ENCODE measurements at places on chromosomes 12 and 14. TPM values are rescaled to one million over a fixed set of nuclear protein-coding genes. Genes with fewer than 3 reads are reported as not detected.

HOXC4 gene
- 1.6 TPM for total RNA-seq

HHIPL1 gene
- total RNA-seq, result 3.9 TPM

DNA sequence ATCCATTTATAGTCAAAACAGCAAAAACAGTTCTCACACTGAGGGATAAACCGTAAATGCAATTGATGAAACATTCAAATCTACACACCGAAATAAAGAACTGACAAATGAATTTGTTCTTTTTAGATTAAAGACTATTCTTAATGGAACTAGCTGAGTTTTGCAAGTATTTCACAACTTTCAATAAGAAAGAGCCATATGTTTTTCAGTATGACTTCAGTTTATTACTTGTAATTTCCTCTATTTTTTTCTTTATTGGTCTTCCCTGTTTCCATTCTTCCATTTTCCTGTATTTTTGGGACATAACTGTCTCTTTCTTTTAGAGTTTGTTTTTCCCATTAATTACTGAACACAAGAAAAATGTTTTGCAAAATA lies 4.3 kb downstream of the BCAT1 start:
- DNase-seq, result no peak

DNA sequence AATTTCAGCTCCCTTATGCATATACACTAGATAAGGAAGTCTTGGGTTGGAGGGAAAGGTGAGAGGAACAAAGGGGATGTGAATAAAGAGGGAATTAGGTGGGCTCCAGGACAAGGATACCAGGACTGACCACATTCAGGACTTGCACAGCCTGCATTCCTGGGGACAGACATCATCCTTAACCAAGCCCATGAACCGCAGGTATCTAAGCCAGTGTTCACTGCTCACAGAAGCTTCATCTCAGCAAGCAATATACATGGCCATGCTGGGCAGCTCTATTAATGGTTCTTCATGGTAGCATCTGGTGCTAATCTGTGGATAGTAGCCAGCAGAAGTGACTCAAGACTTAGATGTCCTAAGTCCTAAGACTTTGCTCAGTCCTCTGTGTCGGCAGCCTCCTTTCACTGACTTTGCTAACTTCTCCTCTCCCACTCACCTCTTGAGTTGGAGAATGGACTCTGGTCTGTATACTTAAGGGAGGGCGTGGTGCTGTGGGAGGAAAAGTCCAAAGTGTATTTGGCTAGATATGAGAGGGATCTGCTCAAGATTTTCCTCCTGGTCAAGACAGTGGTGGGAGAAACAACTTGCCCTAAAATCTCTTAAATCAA lies 136.1 kb downstream of the ASCL1 start:
- no peak for DNase-seq

DNA sequence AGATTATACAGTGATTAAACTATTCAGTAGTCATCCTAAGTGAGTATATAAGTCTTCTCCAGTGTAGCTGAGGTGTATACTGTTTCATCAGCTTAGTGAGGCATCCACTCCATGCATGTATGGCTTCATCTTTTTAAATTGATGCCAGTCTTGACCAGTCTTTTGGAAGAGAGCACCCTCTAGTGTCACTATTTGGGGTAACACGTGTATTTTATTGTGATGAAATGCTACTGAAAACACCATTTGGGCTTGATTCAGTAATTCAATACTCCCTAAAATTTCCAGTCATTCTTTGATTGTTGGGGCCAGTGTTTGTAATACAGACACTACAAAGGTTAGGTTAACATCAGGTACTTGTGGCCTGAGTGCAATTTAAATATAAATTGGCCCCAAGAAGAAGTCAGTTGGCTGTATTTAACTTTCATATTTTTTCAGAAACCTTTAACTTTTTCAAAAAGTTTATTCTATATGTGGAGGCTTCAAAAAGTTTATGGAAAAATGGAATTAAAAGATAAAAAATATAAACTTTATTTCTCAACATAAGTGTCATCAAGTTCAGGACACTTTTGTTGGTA lies 35.3 kb downstream of the MIPOL1 start:
- peak; percentile 34 for DNase-seq

DNA sequence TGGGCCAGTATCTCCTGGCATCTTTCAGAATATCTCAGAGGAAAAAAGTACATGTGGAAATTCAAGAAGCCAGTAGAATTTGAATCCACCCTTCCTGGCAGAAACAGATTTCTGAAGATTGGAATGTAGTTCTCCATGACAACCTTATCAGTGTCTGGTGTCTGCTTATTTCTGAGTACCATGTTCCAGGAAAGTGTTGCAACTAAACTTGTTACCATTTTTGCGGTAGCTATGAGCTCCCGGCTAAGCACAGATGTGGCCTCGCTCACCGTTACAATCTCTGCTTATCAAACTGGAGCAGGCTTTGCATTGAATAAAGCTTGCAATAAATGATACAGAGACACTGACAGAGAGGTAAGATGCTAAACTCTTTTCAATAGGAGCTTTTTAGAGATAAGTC lies 13.0 kb upstream of the ITPR2 start:
- DNase-seq, result peak; percentile 99

DNA sequence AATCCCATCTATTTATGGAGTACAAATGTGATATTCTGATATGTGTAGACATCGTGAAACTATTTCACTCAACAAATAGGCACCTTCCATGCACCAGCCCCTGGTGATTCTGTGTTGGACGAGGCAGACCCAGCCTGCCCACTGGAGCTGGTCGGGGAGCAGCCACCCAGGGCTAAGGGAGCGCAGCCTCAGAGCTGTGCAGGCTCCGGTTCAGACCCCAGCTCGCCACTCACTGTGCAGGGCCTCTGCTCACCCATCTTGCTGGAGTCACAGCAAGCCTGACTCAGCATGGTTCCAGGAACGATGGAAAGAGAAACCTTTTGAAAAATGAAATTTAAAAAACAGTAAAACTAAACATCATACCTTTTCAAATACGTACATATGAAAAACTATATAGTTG lies 52.3 kb upstream of the BCL11B start:
- no peak for DNase-seq

DNA sequence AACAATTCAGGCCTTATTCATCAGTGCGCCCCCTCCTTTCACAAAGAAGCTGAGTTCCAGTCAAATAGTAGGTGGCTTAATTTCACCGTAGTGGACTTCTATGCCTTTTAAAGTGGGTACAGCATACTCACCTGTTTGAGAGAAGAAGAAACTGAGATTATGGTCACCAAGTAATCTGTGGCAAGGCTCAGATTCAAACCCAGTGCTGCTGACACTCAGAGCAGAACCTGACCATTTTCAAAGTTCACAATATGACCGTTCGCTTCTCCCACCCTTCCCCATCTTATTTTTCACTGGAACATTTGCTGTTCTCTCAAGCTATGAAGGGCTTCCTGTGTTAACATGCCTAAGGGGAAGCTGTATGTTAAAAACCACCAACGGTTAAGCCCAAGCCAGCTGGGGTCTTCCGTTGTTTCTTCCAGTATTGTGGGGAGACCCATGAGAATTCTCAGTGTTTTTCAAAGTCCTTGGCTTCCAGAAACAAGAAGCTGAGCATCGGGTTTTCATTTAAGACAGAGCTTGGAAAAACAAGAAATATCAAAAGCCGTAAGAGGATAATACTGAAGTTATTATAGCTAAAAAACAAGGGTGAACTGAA lies 6.1 kb upstream of the PSMA6 start:
- DNase-seq, result no peak

DNA sequence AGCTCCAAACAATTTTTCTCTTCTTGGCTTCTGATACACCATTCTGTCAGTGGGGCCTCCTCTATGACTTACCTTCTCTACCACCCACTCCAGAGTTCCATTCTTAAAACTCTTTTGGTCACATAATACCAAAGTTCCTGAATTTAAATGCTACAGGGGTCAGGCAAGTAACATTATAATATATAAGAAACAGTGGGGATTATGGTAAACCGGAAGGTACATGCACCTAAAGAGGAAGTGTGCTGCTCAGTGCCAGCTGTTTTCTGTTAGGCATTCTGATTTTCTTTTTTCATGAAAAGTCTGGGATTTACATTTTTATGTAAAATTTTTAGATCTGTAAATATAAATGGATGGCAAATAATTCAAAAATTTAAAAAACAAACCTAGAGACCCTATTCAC lies 39.9 kb downstream of the SOS2 start:
- no peak for DNase-seq

DNA sequence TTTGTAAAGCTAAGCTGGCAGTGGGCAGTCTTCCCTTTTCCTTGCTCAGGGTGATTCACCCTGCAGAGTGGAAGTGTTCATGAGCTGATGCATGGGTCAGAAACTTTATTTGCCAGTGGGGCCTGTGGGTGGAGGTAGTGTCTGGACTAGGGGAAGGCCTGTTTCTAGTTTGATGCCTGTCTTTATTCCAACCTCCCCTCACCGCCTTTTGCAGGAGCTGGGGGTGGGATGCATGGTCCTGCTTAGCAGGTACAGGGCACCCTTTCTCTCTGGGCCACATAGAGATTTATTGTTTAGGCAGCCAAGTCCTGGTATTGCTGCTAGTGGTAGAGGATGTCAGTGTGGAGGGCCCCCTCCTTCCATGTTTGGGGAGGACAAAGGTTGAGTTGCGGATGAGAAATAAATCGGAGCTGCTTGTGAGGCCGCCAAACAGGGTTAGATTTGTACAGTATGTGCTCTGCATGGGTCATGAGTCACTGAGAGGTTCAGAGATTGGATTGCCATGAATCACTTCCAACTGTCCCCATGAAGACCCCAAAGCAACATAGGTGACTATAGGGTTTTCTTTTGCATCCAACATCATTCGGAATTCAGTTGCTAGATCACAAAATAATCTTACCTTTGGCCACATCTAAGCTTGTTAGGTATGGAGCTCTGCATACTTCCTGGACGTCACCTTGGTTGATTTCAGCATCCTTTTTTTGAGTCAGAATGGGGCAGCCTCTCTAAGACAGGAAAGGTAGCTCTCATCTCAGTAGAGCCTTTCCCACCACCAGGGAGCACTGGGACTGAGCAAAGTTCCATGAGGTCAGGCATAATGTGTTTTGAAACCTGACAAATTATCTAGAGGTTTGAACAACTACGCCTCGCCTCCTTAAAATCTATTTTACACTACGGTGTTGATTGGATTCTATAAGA lies 8.8 kb downstream of the SMOC1 start:
- no peak for DNase-seq
